A549 (cell line): ENCODE measurements at places on chromosomes 1 and 21.

- peak; percentile 38 for DNase-seq
These were observed 887 bp downstream of the SLC19A2 start for GRCh38 chr1:169484683-169485430.

DNA sequence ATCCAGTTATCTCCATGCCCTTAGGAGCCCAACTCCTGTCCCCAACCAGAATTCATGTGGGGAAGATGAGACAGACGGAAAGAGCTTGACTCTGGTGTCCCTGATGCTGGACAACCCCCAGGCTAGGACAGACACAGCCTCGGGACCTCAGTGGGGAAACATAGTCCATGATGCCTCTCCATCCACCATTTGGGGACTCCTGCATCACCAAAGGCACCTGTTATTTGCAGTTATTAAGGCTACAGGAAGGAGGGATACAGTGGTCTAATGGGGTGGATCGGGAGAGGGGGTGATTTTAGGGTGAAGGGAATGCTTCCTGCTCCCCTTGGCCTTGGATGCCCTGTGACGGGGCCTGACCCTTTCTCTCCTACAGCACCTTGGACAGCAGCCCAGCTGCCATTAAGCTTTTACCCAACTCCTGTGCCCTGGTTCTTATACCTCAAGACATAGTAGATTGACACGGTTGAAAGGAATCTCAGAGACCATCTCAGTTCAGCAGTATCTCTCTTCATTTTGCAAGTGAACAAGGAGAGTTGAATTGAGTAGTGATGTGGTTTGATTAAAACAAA is 111.6 kb downstream of the MATN1 start:
- DNase-seq, result no peak

- DNase-seq, result no peak
These were observed 61.5 kb downstream of the RUNX1 start for GRCh38 chr21:34987501-34988072.

DNA sequence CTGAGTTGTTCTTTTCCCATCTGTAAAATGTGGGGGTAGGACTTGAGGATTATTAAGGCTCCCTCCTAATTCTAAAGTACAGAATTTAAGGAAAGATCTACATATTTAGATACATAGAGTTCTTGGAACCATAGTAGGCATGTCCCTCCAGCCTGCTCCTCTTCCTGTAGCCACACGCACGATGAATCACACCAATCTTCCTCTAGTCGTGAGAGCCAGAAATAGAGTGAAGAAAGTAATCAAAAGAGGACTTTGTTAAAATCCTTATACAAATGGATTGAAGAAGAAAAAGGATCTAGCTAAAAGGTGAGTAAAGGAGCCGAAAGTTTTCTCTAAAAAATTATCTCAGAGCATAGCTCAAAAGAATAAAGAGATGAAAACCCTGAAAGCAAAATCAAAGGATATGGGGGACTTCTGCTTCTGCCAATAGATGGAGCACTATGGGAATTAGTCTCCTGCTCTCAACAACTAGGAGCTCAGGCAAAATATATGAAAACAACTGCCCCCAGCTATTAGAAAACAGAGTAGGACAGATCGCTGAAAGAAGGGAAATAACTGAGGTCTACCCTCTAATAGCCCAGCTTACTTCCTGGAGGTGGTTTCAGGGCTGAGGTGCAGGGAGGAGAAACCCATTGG is 8.5 kb downstream of the C1orf141 start:
- DNase-seq, result no peak

GRCh38 chr1:18447509-18448220 is 33.1 kb upstream of the KLHDC7A start:
- DNase-seq, result no peak

- no peak for DNase-seq
These were observed 183.5 kb upstream of the DPYD start for GRCh38 chr1:98104289-98104688.

DNA sequence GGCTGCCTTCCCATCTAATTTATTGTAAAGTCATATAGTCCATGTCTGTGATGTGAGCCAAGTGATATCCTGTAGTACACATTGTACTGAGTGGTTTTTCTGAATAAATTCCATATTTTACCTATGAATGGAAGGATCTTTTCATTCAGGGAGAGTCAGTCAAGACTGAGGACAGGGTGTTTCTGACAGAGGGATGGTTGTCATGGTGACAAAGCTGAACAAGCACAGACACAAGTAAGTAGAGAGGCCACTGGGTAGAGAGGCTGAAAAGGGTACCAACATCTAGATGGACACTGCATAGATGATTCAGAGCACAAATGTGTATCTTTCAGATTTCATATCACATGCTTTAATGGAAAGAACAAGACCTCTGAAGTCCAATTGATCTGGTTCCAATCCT is 22.6 kb upstream of the IL20 start:
- no peak for DNase-seq

DNA sequence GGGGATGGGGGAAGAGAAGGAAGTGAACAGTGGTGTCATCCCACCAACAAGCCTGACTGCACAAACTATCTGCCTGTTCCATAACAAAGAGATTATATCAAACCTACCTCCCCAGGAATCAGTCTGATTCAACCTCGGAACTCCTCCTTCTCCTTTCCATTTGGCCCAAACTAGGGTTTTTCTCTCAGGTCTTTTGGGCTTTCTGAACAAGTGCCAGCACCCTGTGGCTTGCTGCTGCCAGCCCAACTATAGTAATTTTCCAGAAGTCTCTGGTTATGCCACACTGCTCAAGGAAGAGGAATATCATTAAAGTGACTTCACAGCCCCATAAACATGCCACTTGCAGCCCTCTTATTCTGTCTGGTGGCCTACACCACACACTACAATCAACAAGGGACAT is 70.5 kb downstream of the RGS7 start:
- DNase-seq, result no peak

GRCh38 chr1:47908258-47908657 is 88.9 kb downstream of the TRABD2B start:
- no peak for DNase-seq

DNA sequence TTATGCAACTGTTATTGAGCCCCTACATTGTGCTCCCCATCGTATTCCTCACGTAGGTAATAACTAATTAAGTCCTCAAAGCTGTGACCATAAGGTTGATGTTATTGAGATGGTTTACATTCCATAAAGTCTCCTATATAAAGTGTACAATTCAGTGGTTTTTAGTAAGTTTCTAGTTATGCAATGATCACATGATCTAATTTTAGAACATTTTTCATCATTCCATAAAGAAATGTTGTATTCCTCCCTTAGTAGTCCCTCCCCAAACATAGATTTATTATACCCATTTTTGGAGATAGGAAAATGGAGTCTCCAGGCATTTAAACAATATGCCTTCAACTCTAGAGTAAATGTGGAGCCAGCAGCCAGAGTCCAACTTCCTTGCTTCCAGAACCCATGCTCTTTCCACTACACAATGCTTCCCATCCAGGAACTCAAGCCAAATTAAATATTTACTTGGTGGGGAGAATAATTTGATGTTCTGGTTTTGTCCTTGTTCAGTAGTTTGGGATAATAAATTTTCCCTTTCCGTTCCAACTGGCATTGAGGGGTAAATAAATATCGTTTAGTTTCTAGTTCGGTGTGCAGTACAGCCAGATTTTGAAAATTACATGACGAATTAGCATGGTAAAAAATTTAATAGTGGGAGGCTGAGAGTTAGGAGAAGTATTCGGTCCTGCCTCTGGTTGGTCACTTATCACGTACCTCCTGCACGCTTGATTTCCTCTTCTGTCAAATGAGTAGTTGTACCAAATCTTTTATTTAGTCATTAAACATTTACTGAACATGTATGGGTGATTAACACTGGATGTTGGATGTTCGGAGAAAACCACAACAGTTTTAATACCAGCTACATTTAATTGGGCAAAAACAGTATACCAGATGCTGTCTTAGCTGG is 66.3 kb downstream of the CACHD1 start:
- DNase-seq, result no peak

DNA sequence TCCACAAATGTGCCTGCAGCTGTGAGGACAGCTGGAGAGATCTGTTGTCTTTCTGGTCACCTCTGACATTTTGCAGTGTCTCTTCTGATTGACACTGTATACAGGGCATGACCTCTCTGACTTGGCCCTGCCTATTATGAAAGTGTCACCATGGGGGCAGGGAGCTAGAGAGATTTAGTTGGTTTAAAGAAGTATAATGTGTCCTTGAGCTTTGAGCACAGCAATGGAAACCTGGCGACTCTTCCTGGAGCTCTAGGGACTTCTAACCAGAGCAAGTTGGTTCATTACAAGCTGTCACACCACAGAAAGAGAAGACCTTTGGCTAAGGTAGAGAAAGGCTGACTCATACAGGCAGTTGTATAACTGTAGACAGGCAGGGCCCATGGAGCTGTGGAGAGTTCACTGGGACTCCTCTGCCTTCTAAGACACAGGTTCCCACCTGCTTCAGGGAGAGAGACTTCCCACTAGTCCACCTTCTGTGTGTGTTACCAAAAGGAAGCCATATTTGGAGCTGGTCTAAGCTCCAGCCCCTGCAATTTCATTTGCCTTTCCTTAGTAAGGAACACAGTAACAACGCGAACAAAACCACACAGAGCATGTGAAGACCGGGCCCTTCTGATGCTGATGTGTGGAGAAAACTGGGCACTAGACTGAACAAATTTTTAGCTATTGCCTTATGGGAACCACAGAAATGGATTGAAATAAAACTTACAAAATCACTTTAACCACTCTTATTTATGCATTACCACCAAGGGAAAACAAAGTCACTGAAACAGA is 90.5 kb upstream of the ADAR start:
- DNase-seq, result no peak

- DNase-seq, result no peak
These were observed 35.9 kb downstream of the FHAD1 start for GRCh38 chr1:15282810-15283474.

DNA sequence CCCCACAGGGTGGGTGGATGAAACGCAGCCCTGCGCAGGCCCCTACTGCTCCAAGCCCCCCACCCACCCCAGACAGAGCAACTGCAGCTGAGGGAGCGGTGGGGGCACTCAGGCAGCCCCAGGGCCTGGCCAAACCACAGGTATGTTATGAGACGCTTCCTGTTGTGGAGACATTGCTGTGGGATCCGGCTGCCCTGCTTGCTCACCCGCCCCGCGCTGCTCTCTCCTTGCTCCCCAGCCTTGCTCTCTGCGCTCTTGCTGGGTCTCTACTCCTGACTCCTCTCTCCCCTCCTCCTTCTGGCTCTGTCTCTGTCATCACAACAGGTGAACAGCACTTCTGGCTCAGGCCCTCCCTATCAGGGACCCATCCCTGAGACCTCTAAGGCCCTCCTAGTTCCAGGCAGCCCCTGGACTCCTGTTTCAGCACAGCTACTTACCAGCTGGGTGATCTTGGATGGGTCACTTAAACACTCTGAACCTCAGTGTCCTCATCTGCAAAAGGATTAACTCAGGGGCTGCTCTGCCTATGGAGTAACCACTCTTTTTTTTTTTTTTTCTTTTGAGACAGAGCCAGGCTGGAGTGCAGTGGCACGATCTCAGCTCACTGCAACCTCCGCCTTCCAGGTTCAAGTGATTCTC is 15.9 kb downstream of the COL8A2 start:
- DNase-seq, result no peak

- DNase-seq, result no peak
These were observed 21.5 kb upstream of the ARHGAP29 start for GRCh38 chr1:94258873-94259331.
